Activated effector memory CD4-positive, alpha-beta T cell treated with Interleukin-2 at 50 U/mL for 16 hours (primary cell): ENCODE measurements at places on chromosomes 12 and 14.
A peak's percentile ranks its signal among the peaks of the same experiment; 100 is the strongest.

- DNase-seq = no peak
Observed at GRCh38 chr12:130959632-130960031, 5.9 kb downstream of the ADGRD1 start.

DNA sequence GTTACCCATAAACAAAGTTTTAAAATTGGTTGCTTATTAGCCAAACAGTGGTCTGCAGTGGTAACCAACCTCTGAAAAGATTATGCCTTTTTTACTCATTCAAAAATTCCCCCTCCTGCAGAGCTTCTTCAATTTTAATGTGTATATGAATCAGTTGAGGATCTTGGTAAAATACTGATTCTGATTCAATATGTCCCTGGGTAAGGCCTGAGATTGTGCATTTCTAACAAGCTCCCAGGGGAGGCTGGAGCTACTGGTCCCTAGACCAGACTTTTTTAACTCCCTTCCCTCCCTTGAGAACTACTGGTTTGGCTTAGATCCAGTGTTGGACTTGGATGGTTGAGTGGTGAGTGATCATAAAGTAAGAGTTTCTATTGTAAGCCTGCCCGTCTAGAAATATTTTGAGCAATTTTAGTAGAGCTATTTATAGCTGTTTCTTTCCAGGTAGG is 90.2 kb downstream of the FUT8 start:
- no peak for DNase-seq

- no peak for DNase-seq
Observed at GRCh38 chr14:32603992-32604565, 275.0 kb downstream of the AKAP6 start.

GRCh38 chr12:124410354-124411175 is 115.7 kb downstream of the RFLNA start:
- DNase-seq = no peak

DNA sequence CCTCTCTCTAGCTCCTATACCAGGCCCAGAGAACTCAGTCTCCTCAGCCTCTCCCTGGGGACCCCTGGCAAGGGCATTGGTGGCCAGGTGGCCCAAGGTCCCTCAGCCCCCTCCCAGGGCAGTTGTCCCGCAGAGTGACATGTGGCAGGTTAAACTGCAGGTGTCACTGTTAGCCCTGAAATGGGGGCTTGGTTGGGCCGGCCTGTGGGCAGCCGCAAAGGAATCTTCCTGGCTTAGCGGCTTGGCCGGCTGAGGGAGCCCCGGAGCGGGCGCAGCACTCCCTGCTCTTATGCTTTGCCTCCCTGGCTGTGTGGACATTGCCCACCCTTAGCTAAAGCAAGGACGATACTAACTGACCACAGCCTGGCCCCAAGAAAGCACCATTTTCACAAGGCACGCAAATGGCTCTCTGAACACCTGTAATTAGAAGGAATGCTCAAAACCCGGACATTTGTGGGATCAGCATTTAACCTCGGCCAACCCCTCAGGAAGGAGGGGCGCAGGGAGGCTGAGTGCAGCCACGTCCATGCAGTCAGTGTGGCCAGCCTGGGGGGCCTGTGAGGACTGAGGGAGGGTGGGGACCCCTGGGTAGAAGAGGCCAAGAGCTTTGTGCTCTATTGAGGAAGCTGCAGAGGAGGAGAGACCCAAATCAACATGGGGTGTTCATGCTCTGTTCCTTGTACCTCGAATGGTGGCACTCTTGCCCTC is 82.2 kb downstream of the PAPOLA start:
- DNase-seq = no peak

- no peak for DNase-seq
Observed at GRCh38 chr12:10701843-10702242, 21.3 kb downstream of the YBX3 start.

GRCh38 chr14:23071921-23072539 is 14.7 kb upstream of the CDH24 start:
- no peak for DNase-seq

GRCh38 chr12:12734054-12734453 is 16.9 kb downstream of the CDKN1B start:
- DNase-seq = no peak

DNA sequence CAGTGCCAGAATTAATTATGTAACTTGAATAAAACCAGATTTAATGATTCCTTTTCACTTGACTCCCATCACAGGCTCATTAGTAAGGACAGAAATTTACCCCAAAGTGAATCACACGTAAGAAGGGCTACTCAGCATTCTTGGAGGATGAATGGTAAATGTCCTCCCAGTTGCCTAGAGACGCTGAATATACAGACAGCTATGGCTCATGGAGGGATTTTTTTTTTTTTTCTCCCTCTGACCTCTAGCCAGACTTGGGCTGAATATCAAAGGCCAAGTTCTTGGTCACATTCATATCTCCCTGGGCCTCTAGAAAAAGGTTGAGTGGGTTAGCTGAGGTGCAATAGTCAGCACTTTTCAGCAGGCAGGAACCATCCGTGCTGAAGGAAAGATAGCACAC is 77.5 kb downstream of the PHLDA1 start:
- DNase-seq = no peak

DNA sequence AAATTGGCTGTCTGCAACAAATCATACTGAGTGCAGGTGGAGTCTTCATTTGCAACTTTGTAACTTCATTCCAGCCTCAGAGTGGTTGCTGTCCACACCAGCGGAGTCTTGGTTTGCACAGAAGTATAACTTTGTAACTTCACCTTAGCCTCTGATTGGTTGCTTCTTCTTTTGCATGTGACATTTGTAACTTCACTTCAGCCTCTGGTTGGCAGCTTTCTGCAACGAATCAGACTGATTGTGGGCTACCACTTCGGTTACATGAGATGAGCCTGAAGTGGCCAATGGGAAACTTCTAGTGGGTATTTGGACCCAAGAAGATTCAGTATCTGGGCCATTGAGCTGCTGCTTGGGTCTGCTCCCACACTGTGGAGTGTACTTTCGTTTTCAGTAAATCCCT is 17.8 kb downstream of the RASSF8 start:
- no peak for DNase-seq

- no peak for DNase-seq
Observed at GRCh38 chr14:75697918-75698317, 36.9 kb downstream of the TTLL5 start.

GRCh38 chr14:98210045-98210672 is 1061.8 kb downstream of the BCL11B start:
- peak; percentile 48 for DNase-seq

GRCh38 chr12:46554460-46554859 is 181.9 kb upstream of the SLC38A2 start:
- no peak for DNase-seq

- no peak for DNase-seq
Observed at GRCh38 chr12:124088217-124088907, 115.3 kb downstream of the ZNF664 start.

DNA sequence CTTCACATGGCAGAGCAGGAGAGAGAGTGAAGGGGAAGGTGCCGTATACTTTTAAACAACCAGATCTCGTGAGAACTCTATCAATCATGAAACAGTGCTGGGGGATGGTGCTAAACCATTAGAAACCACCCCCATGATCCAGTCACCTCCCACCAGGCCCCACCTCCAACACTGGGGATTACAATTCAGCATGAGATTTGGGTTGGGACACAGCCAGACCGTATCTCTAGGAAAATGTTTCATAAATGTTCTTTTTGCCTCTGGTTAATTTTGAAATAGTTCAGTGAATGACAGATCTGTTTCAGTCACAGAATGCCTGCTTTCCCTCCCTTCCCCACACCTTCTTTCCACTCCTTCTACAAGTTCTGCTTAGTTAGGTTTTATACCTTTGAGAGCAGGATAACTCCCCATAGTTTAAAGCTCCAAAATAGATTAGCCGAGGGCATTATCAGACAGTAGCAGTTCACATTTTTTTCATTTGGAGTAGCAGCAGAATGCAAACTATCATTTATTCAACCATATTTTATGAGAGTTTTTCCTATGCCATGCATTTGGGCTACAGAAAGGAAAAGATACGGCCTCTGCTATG is 27.1 kb downstream of the PELI2 start:
- no peak for DNase-seq

DNA sequence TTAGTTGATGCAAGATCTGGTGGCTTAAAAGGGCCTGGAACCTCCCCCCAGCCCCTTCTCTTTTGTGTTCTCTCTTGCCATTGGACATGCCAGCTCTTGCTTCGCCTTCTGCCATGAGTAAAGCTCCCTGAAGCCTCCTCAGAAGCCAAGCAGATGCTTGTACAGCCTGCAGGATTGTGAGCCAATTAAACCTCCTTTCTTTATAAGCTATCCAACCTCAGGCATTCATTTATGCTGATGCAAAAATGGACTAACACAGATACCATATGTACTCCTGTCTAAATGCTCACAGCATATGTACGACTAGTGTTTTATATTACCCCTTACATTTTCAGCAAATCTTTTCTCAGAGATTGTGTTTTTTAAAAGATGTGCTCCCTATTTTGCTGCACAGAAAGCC is 26.7 kb downstream of the CLEC1A start:
- DNase-seq = no peak

DNA sequence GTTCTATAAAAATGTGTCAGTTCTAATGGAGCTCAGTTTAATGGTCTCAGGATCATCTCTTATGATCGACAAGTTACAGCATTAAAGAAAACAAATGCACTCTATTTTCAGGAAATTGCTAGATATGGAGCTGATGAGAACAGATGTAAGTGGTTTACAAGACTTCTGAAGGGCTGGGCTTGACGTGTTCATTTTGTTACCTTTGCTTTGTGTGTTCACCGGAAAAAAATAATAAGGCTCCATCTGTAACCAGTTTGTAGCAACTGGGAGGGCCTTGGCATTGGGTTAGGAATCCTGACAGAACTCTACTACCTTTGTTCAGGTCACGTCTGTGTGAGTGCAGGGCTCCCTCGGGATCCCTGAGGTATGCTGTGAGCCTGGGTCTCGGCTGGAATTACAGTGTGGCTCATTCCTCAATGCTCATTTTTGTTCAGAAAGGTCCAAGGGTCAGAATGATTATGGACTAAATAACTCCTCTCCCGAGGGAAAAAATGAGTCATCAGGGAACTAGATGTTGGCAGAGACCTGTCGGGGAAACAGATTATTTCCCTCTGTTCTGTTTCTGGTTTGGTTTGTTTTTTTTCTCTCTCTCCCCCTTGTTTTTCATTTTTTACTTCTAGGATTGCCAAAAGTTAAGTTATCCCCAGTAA is 158.0 kb downstream of the SLC5A8 start:
- DNase-seq = no peak

DNA sequence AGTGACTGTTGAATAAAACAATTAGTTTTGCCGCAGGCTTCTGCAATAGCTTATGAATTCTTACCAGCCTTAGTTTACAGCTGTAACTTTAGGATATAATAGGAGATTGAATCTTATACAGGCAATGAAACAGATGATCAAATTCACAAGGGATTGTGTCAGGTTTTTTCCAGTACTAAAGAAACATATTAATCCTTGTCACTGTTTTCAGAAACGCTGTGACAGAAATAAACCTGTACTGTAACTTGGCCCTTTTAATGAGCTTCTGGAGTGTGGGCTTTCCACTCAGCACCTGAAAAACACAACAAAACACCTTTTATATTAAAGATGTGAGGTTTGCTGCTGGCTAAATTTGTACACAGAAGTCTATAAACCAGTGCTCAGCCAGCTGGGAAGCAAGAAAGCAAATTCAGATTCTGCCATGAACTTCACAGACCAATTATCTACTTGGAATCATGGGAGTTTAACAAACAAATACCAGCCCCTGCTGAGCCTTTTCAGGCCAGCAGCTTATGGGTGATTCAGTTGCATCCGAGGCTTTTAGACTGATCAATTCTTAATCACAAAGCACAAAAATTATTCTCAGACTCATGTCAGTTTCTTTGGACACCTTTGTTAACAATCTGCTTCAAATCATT is 109.5 kb downstream of the FOXG1 start:
- no peak for DNase-seq

DNA sequence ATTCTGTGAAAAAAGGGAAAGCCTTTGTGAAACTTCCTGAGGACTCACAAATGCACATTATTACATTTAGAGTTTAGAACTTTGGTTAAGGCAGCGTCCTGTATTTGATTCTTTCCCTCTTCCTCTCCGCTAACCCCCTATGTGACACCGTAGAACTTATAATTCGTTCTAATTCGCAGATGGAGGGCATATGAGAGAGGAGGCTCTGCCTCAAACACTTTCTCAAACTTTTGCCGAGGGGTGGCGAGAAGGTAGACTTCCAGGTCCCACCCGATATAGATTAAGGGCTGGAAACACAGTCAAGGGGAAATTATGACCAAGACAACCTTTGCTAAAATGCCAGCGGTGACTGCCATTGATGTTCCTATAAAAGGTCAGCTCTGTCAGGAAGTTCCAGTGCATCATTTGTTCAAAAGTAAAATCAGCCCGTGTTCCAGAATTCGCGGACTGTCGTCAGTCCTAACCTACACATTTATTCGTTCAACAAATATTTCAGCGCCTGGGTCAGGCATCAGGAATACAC is 904 bp upstream of the PAPOLA start:
- DNase-seq = no peak

GRCh38 chr12:32561931-32562341 is 117.2 kb upstream of the DNM1L start:
- DNase-seq = no peak

DNA sequence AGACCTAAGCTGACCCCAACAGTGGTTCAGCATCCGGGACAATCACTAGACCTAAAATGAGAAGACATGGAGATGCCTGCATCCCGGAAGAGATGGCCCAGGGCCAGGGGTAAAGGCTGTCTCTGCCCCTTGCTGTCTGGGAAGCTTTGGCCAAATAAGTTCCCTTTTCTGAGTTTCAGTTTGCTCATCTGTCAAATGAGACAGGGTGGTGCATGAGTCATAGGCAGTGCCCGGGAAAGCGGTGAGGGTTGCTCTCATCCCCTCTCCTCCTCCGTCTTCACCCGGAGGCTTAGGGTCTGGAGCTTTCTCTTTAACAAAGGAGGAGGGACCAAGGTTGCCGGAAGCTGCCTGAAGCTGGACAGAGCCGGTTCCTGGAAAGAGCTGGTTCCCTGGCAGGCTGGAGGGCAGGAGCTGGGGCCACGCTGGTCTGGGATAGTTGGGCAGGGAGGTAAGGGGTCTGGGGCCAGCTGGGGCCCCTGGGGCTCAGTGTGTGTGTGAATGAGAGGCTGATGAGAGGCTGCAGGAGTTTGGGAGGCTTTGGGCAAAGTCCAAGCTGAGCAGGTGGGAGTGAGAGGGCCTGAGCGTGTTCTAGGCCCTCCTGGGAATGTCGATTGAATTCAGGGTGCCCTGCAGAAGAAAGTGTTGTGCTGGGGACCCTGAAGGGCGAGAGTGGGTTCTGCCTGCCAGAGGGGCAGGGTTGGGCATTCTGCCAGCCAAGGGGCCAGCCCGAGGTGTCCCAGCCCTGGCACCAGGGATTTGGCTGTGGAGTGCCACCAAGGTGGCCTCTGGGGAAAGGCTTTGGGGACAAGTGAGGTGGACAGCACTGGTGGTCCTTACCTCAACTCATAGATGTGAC is at the start of gene SDSL:
Gene SDSL (plus strand): TSS at position 351 of the 856 bp plus-strand sequence. CDS start 5,603 bp downstream, outside the sequence.
- DNase-seq = no peak
